ENCODE measurements at places on chromosomes 6 and 20. TPM values are rescaled to one million over a fixed set of nuclear protein-coding genes. Genes with fewer than 3 reads are reported as not detected.

- peak; percentile 89 for DNase-seq
Measured at GRCh38 chr6:26251354-26252076, 113.5 kb upstream of the BTN3A2 start.

GRCh38 chr20:19823971-19824370, 65.9 kb downstream of the RIN2 start:
- no peak for DNase-seq

- DNase-seq, result no peak
Measured at GRCh38 chr20:4661191-4661590, 60.5 kb upstream of the PRND start.

GRCh38 chr20:3797592-3798372, 1.7 kb downstream of the CDC25B start:
- no peak for DNase-seq

GRCh38 chr20:59751075-59751711, 146.9 kb downstream of the PHACTR3 start:
- DNase-seq, result peak; percentile 78

GRCh38 chr20:34922654-34923381, 32.8 kb downstream of the GSS start:
- peak; percentile 51 for DNase-seq

DNA sequence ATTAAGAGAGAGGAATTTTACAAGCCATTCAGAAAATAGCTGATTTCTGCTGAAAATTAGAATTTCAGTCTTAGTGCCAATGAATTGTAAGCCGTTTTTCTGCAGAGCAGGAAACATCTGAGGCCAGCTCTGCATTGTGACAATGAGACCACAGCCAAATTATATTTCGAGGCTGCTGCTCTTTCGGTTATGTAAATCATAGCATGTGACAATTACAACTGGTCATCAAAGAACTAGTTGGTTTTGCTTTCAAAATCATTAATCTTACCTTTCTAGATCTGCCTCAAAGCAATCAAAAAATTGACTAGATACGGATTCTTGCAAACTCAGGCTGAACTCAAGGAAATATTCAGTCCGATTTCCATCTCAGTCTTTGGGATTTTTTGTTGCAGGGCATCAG, 33.4 kb upstream of the INSM1 start:
- DNase-seq, result no peak

GRCh38 chr6:130895516-130895915, 68.3 kb downstream of the SMLR1 start:
- no peak for DNase-seq

DNA sequence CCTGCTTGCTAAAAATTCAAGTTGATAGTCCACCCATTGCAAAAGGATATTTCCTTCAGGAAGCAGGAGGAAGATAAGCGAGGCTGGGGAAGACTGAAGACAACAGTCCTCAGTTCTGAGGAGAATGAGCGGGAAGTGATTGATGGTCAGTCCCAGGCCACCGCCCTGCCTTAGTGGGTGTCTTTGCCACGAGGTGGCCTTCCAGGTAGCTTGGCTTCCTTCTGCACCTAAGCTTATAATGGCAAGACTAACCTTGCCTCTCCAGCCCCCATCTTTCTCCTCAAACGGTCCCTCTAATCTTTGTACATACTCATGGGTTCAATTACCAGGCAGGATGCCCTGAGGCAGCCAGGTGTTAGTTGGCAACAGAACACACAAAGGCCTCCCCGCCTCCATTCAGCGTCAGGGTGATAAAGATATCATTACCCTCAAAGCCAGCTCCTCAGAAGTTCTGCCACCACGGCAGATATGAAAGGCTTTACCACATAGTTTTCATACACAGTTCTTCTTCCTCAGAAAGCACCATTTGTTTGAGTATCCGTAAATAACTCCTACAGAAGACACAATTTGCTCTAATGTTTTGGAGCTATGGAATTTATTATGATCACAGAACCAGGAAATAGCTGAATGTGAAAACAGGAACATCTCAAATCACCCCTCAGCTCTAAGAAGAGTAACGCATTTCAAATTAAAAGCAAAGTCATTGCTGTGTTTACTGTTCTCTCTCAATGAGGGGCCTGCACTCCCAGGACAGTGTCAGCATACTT, 249.4 kb downstream of the ATXN1 start:
- no peak for DNase-seq

DNA sequence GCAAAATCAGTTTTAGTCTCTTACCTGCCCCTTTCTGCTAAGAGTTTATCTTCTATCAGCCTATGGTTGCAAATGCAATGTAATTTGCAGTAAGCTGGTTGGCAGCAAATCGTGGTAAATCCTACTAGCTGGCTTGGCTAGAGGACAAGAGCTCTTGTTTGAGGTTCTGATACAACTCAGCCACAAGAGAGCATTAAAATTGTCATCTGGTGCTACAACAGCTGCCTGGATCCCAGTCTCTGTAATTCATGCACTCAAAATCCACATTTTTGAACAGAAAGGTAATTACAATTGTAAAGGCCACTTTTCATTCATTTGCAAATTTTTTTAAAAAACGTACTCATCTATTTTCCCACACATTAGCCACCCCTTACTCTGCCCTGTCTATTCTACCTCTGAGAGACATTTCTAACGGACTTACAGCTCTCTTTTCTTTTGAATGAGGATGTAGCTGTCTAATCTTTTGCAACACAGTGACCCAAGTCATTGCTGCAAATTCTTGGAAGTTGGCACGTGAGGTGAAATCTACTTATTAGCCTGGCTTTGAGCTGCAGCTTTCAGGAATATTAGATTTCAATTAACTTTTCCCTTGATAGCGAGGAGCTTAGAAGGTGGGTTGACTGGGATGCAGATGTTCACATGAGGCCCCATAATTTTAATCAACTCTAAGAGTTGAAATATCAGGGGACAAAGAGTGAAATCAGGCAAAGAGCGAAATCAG, 54.0 kb upstream of the FAM184A start:
- no peak for DNase-seq

DNA sequence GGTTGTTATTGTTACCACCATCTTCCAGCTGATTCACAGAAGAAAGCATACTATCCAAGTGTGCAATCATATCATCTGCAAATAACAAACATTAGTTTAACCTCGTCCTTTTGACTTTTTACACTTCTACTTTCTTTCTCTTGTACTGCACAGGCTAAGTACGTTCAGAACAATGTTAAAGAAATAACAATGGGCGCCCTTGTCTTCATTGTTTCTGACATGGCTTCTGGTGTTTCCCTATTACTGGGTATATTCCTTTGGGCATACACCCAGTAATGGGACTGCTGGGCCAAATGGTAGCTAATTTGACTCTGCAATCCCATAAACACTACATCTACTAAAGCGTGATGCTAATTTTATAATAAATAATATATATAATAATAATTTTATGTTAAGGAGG, 146.7 kb downstream of the GJA10 start:
- DNase-seq, result no peak

GRCh38 chr6:118501765-118502164, 46.3 kb upstream of the PLN start:
- no peak for DNase-seq

- DNase-seq, result no peak
Measured at GRCh38 chr20:50003253-50003656, 20.5 kb downstream of the SNAI1 start.

GRCh38 chr20:62484478-62484877, 8.7 kb upstream of the GATA5 start:
- no peak for DNase-seq

DNA sequence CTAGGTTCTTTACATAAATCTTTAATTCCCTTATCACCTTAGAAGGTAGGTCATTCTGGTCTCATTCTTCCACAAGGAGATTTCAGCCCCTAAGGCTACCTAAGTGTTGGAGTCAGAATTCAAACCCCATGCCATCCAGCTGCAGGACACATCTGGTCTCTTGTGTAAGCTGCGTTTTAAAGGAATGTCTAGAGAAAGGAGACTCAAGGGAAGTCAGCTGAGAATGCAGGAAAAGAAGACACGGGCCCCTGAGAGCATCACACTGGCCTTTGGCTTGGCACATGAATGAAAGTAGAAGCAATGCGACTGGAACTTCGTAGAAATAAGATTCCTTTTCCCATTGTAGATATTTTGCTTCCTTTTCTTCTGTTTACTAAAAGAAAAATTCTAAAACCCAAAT, 76.7 kb upstream of the SYNJ2 start:
- no peak for DNase-seq

- peak; percentile 63 for DNase-seq
Measured at GRCh38 chr6:164927288-164928056, 381.9 kb downstream of the C6orf118 start.

GRCh38 chr6:154230910-154231595, 125.5 kb downstream of the IPCEF1 start:
- DNase-seq, result no peak

DNA sequence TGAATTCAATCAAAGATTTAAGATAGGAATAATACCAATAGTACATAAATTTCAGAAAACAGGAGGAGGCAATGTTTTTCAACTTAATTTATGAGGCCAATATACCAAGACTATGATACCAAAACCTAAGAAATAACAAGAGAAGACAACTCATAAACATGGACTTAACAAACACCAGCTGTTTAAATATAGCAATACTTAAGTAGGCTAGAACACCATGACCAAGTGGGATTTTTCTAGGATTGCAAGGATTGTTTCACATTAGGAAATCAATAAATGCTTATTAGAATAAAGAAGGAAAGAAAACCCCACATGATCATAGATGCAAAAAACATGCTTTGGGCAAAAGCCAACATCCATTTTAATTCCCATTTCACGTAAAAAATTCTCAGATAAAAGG, 355.1 kb downstream of the EPM2A start:
- no peak for DNase-seq

GRCh38 chr6:167108278-167108677, 14.6 kb upstream of the CCR6 start:
- DNase-seq, result no peak

DNA sequence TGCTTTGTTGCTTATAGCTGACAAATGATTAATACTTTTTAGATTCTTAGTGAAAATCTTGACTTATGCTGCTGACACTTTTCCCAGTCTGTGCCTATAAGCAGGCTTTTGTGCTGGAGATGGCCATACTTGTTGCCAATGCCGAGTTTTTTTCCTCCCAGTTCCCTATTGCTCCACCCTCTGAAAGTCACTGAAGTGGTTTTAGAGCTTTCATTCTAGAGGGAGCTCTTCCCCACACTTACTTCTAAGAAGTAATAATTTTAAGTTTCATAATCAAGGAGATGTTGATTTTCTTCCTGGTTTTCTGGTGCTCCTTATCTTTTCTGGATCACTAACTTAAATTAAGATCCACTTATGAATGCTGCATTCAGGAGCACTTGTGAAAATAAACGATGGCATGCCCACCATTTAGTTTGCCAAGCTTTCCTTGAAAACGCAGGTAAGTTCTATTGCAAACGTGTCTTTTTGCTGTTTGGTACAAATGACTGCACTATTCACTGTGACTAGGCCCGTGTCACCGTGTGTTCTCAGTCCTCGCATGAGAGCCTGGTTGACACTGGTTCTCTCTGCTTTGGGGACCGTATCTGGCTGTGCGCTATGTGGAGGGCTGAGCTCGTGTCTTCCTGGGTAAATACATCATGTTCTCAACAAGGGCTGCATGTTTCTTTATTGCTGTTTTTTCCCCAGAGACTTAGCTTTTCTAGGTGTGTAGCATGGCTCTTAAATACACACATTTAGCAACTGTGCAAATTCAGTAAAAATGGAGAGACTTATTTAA, 50.2 kb downstream of the GFRA4 start:
- DNase-seq, result peak; percentile 26

GRCh38 chr6:157885211-157885788, 62.3 kb downstream of the SNX9 start:
- no peak for DNase-seq

DNA sequence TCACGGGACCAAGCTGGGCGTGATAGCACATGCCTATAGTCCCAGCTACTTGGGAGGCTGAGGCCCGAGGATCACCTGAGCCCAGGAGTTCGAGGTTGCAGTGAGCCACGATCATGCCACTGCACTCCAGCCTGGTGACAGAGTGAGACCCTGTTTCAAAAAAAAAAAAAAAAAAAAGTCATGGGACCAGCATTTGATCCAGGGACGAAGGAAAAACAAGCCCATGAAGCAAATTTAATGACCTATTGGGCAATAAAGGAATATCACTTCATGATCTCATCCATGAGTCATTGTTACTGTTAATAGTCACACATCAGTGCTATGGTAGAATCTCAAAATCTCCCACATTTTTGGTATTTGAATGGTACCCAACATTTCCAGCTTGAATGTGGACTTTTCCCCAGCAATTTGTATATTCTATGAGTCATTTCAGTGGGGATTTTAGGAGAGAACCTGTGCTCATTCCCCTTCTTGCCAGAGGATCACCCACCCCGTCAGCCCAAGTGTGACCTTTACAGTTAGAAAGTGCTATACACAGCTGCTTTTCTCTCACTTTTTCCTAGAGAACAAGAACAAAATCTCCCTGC, 8.5 kb upstream of the SOD2 start:
- peak; percentile 13 for DNase-seq

GRCh38 chr6:43497689-43498088, 12.5 kb downstream of the LRRC73 start:
- DNase-seq, result no peak

GRCh38 chr6:4942673-4943009, 61.2 kb downstream of the RPP40 start:
- DNase-seq, result no peak

GRCh38 chr6:81253821-81254220, 498.7 kb downstream of the TENT5A start:
- DNase-seq, result no peak

- no peak for DNase-seq
Measured at GRCh38 chr20:45859916-45860315, 2.5 kb downstream of the ZSWIM3 start.

Gene PTCRA
- not detected for total RNA-seq

Gene DACT2
- total RNA-seq, result not detected

Gene LRRN4
- total RNA-seq, result 1.7 TPM

Gene RIMS1
- not detected for total RNA-seq

Gene CCN2
- 29.2 TPM for total RNA-seq

Gene OXT
- not detected for total RNA-seq

Gene SCUBE3
- total RNA-seq, result not detected

Gene POU5F1
- total RNA-seq, result 1.7 TPM

Gene C6orf52
- not detected for total RNA-seq

Gene COL11A2
- total RNA-seq, result 0.31 TPM

Gene SRMS
- not detected for total RNA-seq

Gene CTAGE9
- not detected for total RNA-seq

Gene TFAP2D
- not detected for total RNA-seq

All from HT-29 (cell line).